GM18507 (cell line): ENCODE measurements at places on chromosomes 2 and 18.
A peak's percentile ranks its signal among the peaks of the same experiment; 100 is the strongest.

GRCh38 chr2:238924796-238925195 lies 76.9 kb downstream of the TWIST2 start:
- no peak for DNase-seq

DNA sequence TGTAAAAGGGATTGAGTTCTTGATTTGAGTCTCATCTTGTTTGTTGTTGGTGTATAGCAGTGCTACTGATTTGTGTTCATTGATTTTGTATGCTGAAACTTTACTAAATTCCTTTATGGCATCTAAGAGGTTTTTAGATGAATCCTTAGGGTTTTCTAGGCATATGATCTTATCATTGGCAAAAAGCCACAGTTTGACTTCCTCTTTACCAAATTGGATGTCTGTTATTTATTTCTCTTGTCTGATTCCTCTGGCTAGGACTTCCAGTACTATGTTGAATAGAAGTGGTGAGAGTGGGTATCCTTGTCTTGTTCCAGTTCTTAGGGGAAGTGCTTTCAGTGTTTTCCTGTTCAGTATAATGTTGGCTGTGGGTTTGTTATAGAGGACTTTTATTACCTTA lies 4.8 kb downstream of the ANKAR start:
- no peak for DNase-seq

DNA sequence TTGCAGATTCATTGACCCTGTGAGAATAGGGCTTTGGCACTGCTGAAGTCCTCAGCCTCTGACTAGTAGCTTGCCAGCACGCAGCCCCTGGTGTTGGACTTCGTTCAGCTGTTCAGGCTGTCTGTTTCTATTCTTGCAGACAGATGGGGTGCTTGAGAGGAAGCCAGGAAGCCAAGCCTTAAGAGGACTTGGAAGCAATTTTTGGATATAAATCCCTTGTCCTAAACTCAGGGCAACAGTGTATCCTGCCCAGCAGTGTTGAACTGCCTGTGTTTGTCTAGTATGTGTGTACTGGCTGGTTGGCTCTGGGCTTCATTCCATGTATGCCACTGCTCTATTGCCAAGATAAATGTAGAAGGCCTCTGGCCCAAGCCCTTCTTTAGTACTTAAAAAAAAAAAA lies 108.6 kb downstream of the COMMD1 start:
- no peak for DNase-seq

DNA sequence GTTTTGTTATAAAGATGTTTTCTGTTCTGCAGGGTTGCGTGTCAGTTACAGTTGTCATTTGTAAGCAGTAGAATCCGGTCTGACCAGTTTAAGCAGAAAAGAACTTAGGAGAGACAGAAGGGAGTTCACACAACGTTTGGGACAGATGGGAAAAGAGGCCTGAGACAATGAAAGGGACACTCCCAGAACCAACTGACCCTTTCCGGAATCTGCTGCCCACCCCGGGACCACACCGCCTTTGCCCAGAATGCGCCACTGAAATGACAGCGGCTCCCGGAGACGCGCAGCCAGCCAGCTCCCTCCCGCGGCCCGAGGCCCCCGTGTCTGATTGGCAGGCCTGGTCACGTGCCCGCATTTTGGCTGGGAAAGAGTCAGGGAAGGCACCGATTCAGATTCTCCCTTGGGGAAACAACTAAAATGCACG lies 244.6 kb downstream of the BCL2 start:
- no peak for DNase-seq

GRCh38 chr2:47079515-47080412 lies 75.3 kb downstream of the STPG4 start:
- DNase-seq: no peak

GRCh38 chr18:28831476-28831875 lies 654.5 kb upstream of the CDH2 start:
- DNase-seq: no peak

DNA sequence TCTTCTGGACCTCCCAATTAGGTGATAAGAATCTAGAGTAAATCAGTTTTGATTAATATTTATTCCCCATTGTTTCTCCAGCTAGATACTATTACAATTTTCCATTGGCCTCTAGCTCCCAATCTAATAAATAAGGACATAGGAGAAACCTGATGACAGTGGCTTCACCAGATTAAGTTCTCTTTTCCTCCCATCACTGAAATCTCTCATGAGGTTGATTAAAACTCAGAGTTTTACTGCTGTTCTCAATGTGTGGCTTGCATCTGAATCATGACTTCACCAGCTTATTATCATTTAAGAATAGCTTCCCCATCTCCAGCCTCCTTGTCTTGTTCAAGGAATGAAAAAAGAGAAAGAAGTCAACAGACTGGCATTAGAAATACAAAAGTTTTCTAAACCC lies 3.9 kb upstream of the CCDC102B start:
- DNase-seq: no peak

- no peak for DNase-seq
Measured at GRCh38 chr2:115652652-115653051, 1210.2 kb downstream of the DPP10 start.

GRCh38 chr2:56012221-56012765 lies 88.7 kb upstream of the EFEMP1 start:
- no peak for DNase-seq

GRCh38 chr2:28165087-28165635 lies 227.5 kb upstream of the FOSL2 start:
- DNase-seq: no peak

DNA sequence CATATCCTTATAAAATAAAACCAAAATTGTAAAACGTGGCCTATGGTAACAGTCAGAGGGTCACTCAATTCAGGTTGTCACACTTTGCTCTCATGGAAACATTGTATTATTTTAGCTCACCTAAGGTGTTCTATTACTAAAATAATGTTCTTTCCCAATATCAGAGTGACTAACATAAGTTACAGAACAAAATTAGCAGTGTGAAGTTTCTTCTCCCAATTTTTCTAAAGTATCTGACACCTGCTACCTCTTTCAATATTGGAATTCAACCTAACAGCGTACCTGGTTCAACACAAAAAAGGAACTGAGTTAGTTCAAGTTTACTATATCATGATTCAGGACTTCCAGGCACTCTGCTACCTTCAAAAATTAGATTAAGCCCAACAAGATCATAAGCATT lies 190.4 kb downstream of the ZEB2 start:
- no peak for DNase-seq

DNA sequence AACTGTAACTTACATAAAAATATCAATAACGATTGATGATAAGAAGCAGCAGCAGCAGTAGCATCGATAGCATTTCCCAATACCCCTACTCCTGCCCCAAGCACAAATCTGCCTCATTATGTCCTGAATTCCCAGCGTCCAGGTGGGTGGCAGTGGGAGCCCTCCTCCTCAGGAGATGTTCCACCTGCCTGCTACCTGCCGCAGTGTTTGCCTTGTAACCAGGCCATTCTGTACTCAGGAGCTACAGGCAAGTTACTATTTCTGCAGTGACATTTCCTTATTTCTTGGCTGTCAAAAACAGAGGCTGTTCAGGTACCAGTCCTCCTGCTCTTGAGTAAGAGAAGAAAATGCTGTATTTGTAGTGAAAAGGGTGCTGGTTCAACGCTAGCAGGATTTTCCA lies 236.4 kb downstream of the CNTNAP5 start:
- DNase-seq: no peak

GRCh38 chr2:41920181-41920580 lies 127.6 kb upstream of the PKDCC start:
- DNase-seq: no peak

- DNase-seq: no peak
Measured at GRCh38 chr18:61201511-61201910, 131.7 kb upstream of the CDH20 start.

DNA sequence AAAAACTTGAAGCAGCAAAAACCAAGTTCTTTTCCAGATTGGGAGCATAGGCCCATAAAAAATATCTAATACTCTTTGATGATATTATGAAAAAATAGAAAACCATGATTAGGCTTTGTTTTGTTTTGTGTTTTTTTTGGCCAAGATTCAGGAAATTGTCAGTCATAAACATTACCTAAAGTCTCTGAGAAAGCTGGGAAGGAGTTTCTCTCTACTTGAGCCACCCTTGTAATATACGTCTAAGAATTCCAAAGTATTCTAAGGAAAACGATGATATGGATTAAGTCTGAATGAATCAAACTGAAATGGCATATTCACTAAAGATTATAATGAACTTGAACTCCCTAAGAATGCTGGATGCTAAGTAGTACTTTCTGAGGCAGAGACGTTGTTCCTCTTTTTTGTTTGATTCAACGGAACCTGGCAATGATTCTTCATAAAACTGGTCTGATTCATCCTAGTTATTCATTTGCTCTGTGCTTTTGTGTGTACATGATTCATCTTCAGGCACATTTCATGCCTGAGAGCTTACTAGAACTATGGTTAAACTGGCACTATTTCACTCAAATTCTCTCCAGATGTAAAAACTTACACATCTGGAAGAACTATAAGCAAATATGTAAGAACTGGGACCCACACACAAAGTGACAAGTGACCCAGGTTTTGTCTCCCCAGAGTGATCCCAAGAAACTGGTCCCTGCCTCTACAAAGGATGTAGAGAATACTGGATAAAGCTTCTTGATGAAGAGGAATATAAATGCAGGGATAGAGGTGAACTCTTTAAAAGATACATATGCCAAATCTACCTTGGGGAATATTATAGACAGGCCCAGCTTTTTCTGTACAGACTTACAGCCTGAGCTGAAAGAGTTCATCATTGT lies 159.7 kb downstream of the DOCK10 start:
- DNase-seq: no peak

DNA sequence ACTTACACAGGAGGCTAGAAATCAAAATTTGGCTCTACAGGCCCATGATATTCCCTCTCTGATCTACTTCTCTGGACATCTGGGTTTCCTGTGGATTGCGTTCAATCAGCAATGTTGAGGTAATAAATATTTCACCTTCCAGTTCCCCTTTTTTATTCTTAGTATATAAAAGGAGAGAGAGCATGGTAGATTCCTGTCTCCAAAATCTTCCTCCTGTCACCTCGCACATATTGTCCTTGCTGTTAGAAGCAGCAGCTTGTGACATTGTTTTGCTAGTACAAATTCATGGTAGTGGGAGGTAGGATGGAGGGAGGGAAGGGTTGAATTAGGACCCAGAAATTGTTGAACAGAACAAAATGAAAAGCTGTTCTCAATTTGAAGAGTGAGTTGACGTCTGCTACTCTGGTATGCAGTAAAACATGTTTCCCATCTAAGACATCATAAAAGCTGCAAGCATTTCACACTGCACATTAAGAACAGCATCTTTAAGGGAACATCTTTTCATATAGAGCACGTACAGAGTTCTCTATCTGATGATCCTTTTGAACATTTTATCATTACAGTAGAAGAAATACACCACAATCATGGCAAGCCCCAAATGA lies 156.4 kb downstream of the RDH14 start:
- no peak for DNase-seq

DNA sequence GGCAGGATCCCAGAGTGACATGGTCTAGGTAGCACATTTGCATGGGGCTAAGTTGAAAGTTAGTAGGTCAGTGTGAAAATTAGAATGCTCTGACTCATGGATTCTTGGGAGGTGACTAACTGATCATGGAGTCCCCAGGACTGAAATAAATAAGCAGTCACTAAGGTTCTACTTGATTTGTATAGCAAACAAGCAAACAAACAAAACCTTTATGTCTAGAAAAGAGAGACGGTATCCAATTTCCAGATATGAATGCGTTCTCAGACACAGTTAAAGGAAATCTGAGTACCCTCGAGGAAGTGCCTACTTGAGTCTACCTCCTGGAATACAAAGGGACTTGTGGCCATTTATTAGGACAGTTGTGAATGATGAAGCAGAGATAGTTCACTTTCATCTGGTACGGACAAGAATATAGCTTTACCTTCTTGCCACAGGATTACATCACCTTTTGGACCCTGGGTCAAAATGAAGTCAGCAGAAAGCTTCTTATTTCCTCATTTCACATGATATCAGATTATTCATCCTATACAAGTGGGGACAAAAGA lies 54.3 kb upstream of the AGPS start:
- DNase-seq: no peak

DNA sequence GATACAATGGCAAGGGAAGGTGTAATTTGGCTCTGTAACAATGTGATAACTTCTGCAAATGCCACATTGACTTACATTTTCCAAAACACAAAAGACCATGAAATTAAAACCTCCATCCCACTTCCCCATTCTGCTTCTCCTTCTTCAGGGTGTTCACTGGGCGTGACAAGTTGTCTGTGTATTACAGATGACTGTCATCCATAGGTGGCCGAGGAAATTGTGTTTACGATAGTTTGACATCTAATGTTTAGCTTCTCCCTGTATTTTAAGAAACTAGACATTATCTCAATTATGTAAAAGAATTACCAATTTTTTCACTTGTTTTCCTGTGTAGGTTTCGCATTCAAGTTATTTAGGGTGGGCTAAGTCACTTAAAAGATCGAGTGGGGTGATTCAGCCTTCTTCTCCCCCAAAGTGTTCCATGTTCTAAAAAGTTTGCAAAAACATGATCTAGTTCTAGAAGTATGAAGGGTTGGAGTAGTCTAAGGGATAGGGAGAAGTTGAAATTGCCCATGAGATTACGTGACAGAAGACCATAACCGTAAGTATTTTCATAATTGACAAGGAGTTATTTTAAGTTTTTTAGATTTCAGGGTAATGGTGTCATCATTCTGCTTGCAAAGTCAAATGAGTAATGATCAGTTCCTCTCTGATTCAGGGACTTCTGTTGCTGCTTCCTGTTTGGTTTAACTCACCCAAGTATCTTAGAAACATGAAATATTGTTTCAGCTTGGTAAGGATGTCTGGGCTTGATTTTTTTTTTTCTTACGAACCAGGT lies 25.2 kb upstream of the CYTIP start:
- DNase-seq: peak; percentile 33

- DNase-seq: no peak
Measured at GRCh38 chr2:240713928-240714746, 22.5 kb downstream of the AQP12A start.

GRCh38 chr18:75083131-75083530 lies 125.8 kb downstream of the PTGR3 start:
- no peak for DNase-seq

- no peak for DNase-seq
Measured at GRCh38 chr18:54100920-54101470, 123.5 kb downstream of the MBD2 start.

GRCh38 chr2:237296756-237297155 lies 117.2 kb downstream of the COL6A3 start:
- no peak for DNase-seq

- DNase-seq: no peak
Measured at GRCh38 chr2:231927566-231927890, 1.3 kb upstream of the NPPC start.

GRCh38 chr2:113712941-113713340 lies 43.5 kb downstream of the SLC35F5 start:
- DNase-seq: no peak

DNA sequence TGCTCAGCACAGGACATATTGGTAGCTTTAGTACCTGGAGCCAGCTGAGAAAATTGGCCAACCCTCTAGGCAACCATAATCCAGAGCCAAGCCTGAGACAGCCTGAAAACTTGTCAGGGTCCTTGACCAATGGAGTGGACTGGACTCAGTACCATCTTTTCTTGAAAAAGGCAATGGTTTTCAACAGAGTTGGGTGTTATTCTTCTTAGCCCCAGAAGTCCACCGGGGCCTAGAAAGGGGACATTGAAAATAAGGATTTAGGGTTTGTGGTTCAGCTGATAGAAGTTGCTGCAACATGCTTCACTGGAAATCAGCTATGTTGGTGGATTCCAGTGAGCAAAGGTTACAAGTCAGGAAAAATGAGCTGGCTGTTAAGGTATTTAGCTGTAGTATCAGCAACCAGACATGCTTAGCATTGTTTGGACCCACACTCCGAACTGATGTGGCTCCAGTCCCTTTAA lies 22.1 kb upstream of the CNOT11 start:
- DNase-seq: no peak

GRCh38 chr18:50507120-50507590 lies 52.7 kb upstream of the MAPK4 start:
- DNase-seq: no peak
